Activated T-cell treated with anti-CD3 and anti-CD28 coated beads for 24 hours (primary cell): ENCODE measurements at places on chromosomes 5 and 9.

- no peak for DNase-seq
Observed at GRCh38 chr5:14272548-14273205, 129.5 kb downstream of the TRIO start.

DNA sequence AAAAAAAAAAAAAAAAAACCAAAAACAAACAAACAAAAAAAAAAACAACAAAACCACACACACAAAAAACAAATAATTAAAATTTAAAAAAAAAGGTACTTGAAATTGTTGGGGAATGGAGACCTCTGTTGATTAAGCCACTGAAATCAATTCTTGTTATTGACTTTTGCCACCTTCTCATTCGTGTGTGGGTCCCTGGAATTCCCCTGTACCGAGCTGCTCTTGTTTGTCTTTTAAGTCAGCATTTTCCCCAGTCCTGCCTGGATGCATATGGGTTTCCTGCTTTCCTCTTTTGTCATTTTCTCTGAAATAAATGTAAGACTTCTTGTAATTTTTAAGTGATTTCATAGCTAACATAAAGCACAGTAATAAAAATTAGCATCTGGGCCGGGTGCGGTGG lies 45.5 kb downstream of the GPBP1 start:
- DNase-seq = no peak

- DNase-seq = no peak
Observed at GRCh38 chr9:36946653-36947052, 87.4 kb downstream of the PAX5 start.

GRCh38 chr9:4298255-4299004 lies 1.4 kb downstream of the GLIS3 start:
- peak; percentile 28 for DNase-seq

DNA sequence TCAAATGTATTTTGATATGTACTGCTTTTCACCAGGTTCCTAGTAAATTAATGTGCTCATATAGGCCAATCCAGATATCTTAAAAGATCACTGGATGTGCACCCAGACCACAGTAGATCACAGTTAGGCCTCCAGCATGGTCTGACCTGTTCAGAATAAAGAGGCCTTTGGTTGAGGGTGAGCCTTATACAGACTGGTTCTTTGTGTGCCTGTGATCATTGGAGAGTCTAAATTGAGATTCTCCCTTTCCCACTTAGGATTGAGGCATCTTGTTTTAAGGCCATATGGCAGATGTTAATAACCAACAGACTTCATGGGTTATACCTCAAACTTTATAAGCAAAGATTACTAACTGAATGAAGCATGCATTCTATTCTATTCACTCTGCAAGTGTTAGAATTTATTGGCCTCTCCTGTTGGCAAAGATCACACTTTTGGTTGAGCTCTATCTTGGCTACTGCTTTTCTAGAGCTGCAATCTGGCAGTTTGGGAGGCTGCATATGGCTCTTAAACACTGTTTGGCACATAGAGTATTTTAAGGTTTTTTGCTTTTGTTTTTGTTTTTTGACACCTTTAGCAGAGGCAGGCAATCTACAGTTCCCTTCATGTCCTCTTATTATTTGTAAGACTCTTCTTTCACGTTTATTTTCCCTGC lies 8.5 kb downstream of the CHSY3 start:
- no peak for DNase-seq

GRCh38 chr9:4861736-4862451 lies 69.2 kb downstream of the RCL1 start:
- DNase-seq = no peak

GRCh38 chr5:180798193-180798592 lies 4.4 kb downstream of the MGAT1 start:
- no peak for DNase-seq

GRCh38 chr5:92758552-92758951 lies 822.5 kb downstream of the NR2F1-AS1 start:
- no peak for DNase-seq

DNA sequence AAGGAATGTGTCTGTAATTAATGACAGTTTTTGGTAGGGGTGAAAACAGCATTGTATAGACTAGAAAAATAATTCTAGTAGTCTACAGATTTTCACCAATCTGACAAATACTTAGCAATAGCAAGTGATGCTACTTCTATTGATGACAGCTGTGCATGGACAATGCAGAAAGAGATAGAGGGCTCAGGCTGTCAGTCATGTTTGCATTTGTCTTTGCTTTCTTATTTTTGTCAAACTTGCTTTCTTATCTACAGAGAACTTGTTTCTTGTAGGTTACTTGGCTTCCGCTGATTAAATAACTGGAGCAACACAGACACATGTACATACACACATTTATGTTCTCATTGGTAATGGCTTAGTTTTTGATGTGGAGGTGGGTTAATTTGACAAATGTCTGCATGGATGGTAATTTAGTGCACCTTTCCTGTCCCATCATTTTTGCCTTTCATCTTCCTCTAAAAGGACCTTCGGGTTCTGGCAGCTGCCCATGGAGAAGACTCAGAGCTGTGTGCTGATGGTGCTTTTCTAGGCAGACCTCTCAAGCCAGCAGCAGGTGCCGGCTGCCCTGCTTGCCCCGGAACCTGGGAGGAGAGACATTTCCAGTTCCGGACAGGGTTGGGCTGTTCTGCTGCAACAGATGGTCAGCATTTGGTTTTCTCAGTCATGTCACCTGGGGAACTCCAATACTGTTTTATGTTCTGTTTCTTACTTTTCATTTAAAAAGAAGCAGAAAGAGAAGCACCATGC lies 28.8 kb downstream of the CAMK4 start:
- no peak for DNase-seq

GRCh38 chr5:62702126-62702525 lies 123.5 kb downstream of the LRRC70 start:
- DNase-seq = no peak

DNA sequence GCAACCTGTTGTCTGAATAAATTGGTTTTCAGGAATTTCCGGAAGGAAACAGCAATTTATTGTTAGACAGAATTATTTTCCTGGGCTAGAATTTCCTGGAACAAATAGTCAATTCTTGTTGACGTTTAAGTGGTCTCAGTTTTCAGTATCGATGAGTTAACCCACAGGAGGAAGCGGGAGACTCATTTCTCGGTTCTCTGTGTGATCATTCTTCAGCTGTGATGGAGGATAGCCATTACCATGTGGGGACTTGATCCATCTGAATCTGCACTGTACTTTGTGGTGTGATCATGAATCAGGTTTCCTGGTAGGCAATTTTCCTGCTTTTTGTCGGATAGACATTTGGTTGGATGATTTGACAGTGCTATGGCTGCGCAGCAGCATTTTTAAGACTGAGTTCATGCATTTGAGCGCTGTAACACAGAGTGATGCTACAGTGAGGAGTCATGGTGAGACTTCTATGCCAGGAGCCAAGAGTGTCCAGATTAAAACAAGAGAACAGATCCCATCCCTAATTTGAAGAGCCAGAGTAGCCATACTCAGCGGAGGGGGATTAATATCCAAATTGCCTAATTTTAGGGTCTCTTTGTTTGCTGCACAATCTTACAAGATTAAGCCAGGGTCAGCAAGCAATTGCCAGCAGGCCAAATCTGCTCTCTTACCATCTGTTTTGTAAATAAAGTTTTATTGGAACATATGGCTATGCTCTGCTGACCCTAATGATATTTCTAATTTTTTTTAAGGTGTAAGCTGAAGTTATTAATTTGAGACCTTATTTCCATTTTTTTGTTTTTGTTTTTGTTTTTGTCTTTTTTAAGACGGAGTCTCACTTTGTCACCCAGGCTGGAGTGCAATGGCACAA lies 355.9 kb downstream of the RAB3C start:
- no peak for DNase-seq

GRCh38 chr5:155250596-155250995 lies 237.0 kb downstream of the KIF4B start:
- DNase-seq = no peak

DNA sequence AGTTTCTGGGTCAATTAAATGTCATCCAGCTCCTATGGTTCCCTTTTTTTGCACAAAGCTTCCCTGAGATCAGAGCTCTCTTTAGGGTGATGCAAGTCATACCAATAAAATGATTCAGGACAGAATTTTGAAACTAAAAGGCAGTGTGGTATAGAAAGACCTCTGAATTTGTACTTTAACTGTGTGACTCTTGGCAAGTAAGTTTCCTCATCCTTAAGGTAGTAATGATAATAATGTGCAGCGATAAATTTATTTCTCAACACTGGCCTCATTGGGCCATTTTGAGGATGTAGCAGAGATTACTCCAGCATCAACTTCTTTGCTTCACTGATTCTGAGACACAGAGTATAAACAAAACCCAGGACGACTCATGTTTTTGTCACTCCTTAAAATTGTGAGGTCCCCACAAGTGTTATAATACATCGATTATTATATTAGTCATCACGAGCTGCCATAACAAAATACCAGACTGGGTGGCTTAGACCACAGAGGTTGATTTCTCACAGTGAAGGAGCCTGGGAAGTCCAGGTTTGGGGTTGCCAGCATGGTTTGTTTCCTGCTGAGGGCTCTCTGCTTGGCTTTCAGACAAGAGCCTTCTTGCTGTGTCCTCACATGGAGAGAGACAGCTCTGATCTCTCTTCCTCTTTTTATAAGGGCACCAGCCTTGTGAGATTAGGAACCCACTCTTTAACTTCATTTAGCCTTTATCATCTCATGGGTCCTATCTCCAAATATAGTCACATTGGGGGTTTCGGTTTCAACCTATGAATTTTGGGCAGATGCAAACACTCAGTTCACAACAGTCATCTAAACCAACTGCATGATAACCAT lies 293.0 kb downstream of the ZNF608 start:
- no peak for DNase-seq

DNA sequence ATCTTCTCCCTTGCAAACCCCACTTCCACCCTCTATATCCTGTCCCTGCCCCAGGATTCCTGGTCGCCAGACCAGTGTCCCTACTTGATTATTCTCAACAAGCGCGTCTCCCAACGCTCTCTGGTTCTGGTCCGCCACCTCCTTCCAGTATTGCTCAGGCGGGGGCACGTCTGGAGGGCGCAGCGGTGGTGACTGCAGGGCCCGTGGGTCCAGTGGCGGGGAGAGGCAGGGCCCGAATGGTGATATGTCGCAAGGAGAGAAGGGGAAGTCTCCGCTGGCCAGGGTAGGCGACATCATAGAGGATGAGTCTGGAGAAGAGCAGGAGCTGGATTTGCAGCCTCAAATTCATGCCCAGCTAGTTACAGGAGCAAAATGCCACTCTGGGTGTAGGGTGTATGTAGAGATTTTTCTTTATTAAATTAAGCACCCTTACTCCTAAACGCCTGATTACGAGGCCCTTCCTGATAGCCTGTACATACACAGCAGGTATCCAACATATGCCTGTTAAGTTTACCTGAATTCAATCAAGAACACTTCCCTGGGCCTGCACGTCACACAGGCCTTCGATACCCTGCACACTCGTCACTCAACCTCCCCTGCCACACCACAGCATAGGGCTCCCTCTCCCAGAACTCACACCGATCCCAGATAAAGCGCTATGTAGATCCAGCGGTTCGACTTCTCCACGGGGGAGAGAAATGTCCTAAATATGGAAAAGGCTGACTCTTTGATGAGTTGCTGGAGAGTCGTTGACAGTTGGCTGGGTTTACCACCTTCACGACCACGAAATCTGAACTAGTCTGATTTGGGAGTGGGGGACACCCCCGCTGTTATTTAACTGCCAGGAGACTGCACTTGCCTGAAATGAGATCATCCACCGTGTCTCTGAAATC lies 4.8 kb downstream of the MCIDAS start:
- DNase-seq = no peak

DNA sequence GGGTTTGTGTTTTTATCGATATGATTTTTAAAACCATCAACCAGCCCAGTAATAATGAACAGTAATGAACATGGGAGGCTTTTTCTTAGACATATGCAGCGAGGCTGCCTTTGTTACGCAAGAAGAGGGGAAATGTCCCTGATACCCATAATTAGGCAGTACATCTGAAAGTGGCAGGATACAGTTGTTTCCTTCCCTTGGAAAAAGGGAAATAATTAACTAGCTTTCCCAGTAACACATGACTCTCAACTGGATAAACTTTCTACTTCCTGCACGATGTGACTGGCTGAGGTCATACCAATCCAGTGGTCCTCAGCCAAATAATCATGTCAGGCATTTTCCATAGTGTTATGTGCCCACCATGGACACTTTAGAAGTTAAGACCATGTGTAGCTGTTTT lies 431.6 kb upstream of the C9orf72 start:
- DNase-seq = no peak

DNA sequence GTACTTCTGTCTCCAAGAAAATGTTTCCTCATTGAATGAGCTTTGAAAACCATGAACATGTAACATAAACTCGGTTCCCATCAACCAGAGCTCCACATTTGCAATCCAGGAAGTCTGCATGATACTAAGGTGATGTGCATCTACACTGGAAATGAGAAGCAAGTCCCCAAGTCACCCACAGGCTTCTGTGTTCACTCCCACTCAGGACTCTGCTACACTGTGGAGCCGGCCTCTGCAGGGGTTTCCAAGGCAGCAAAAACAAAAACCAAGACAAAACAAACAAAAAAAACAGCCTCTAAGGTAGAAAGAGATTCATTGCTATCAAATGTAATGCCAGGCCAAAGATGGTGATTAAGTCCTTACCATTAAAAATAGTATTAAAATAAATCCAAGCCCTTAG lies 593.7 kb downstream of the IRX1 start:
- DNase-seq = no peak

GRCh38 chr5:25025831-25026230 lies 381.1 kb upstream of the CDH10 start:
- no peak for DNase-seq

- no peak for DNase-seq
Observed at GRCh38 chr9:76560481-76560922, 101.5 kb downstream of the GCNT1 start.

GRCh38 chr5:177023303-177023664 lies 788 bp downstream of the ZNF346 start:
- DNase-seq = peak; percentile 4

GRCh38 chr9:38039090-38039906 lies 29.7 kb downstream of the SHB start:
- DNase-seq = no peak

GRCh38 chr9:134569626-134570025 lies 72.0 kb upstream of the COL5A1 start:
- DNase-seq = no peak

- DNase-seq = no peak
Observed at GRCh38 chr5:98827588-98828284, 54.3 kb downstream of the RGMB start.

DNA sequence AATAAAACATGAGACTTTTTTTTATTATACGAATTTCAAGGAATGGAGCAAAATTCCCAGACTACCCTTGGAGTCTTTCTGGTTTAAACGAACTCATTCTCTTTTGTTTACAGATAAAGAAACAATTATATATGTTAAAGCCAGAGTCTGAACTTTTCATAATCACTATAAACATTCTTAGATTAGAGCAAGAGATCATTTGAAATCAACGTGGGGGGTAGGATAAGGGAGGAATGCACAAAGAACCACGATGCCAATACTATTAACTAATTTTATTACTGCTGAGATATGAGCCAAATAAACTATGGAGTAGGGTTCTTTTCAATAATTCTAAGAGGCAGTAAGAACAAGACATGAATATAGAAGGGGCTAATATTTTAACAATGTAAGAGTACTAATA lies 148.0 kb upstream of the FREM1 start:
- DNase-seq = no peak

- DNase-seq = no peak
Observed at GRCh38 chr5:119037496-119038215, 33.2 kb upstream of the DMXL1 start.
